ENCODE measurements at places on chromosomes 6 and 20.
A peak's percentile ranks its signal among the peaks of the same experiment; 100 is the strongest.

DNA sequence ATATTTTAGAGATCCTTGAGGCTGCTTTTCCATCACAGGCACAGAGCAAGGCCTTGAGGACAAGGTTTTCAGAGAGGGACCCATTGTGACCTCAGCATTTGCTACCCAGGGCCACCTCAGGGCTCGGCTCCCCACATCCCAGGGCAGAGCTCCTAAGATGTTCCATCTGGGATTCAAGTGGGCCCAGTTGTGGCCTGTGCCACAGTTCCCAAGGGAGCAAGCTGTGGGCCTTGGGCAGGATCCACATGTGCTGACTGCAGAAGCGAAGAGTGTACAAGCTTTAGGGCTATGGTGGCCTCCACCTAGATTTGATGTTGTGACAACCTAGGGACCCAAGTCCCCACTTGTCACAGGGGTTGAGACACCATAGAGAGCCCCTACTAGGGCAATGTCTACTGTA, 608.1 kb downstream of the HACE1 start:
- no peak for DNase-seq

GRCh38 chr20:11912659-11913415, 4.9 kb upstream of the BTBD3 start:
- no peak for DNase-seq

DNA sequence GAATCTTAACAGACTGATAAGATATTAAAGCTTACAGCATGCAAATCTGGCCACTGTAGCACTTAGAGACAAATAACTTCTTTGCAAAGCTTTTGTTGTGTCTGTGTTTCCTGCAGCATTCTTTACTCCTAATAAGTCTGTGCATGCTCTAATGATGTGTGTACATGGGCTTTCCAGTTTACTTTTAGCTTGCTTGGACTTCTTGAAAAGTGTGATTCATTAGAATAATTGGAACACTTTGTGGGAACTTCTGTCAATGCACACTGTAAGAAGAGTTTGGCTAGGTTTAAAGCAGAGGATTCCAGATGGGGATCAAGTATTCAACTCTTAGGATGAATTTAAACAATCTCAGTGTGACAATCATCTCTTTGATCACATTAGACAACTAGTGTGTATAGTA, 22.1 kb upstream of the TINAG start:
- no peak for DNase-seq

- DNase-seq: no peak
These were observed 75.2 kb downstream of the STXBP5 start for GRCh38 chr6:147279427-147279826.

- DNase-seq: peak; percentile 7
These were observed 2.5 kb upstream of the HEY2 start for GRCh38 chr6:125746731-125747588.

DNA sequence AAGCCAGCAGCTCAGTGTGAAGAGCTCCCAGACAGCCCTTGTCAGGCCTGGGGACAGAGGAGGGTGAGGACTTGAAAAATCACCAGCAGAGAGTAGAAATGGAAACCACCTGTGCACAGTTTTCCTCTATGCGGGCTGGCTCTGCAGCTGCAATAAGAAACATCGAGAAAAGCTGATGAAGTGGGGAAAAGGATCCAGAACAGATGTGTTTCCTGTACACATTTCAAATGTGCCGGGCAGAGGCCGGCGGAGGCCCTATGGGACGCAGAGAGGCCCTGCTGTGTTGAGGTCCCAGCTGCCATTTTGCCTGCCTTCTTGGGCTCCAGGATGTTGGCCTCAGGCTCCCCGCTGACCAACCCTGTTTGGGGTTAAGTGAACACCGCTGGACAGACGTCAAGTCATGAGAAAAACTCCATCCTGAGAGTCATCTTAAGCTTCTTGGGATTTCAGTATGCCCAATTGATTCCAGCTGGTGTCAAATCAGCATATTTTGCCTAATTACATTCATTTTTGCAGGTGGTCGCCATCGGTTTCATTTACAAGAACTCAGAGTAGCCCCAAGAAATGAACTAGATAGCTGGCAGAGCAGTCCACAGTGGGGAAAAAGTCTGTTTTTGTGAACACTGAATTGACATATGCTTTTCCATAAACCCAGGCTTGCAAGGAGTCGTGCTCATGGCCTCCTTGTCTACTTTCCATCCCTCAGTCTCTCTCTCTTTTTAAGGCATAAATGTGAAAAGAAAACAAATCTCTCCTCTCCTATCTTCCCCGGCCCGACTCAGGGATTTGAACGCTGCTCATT, 150.4 kb upstream of the PHACTR3 start:
- DNase-seq: no peak

DNA sequence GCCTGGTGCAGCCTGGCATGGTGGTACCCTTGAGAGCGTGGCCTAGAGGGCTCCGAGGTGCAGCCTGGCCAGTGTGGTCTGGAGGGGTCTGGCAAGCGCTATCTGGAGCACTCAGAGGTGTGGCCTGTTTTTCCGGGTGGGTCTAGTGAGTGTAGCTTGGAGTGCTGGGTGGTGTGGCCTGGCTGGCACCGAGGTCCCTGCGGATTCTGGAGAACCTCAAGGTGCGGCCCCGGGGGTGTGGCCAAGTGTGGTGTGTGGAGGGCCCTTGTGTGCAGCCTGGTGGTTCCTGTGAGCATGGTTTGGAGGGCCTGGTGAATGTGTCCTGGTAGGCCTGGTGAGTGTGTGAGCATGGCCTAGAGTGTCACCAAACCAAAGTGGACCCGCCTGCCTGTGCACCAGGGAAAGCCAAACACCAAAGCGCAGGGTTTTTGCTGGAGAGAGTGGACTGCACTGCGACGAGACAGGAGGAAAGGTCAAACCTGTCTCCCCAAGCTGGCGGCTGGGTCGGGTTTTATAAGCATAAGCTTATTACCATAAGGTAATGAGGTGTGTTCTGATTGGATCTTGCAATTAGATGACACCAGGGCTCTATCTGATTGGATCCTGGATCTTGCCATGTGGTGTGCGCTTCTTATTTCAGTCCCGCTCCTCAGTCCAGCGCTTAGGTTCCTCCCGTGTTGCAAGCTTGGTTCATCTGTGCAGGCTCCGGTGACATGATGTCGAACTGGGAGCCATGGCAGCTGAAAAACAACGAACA, 35.7 kb downstream of the IGF2R start:
- DNase-seq: no peak

- no peak for DNase-seq
These were observed 24.7 kb downstream of the TBC1D7 start for GRCh38 chr6:13303668-13304017.

- DNase-seq: no peak
These were observed 909 bp downstream of the DNAAF9 start for GRCh38 chr20:3406481-3407039.

DNA sequence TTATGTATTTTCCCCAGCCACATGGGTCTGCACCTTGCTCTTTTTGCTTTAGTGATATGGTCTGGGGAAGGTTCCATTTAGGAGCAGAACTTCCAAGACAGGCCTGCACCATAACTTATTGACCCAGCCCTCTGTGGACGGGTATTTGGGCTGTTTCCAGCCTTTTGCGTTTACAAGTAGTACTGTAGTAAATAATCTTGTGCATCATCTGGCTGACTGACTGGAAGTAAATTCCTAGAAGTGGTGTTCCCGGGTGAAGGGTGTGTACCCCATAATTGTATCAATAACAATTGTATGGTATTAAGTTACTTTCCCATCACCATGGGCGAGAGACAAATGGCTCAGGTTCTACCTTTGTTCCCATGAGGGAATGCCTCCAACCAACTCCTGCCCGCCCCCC, 31.6 kb downstream of the SPDEF start:
- DNase-seq: no peak

GRCh38 chr6:150372051-150372450, 3.2 kb downstream of the IYD start:
- DNase-seq: no peak

DNA sequence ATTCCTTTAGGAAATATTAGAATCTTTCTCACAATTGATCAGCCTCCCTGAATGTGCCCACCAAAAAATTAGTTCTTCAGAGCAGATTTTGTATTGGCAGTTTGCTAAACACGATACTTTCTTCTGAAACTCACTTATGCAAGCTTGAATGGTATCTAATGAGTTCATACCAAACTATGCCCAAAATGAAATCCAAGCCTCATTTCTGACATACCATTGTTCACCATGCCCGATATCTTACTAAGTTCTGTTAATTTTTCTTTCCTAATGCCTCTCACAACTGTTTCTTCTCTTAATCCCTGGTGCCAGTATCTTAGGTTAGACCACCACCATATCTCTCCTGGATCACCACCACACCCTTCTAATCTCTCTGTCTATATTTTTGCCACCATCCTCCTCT, 755.9 kb downstream of the KIF16B start:
- no peak for DNase-seq

GRCh38 chr6:166584853-166585429, 1.5 kb downstream of the RAMACL start:
- no peak for DNase-seq

All from PC-3 (cell line).